ENCODE measurements at places on chromosomes 3 and 15. TPM values are rescaled to one million over a fixed set of nuclear protein-coding genes. Genes with fewer than 3 reads are reported as not detected.

GRCh38 chr15:36605604-36606263, 26.3 kb downstream of the CDIN1 start:
- DNase-seq = no peak

Gene TOPAZ1
- not detected for total RNA-seq

Gene CYFIP1
- 96.8 TPM for total RNA-seq

Gene ANKUB1
- total RNA-seq = not detected

DNA sequence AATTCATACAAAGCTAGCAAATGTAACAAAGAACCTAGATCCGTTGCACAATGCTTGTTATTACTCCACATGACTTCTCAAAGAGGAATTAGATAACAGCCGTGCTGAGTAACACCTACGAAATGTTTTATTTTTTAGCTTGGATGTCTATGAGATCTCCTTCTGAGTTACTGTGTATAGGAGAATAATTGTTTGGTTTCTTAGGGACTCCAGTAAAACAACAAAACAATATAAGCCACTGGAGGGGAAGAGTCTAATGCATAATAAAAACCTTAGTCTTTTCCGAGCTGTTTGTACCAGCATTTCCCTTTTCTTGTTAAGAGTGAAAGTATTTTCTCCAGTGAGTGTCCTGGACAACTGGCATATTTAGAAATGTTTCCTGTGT, 15.6 kb downstream of the SNAP23 start:
- DNase-seq = peak; percentile 19

DNA sequence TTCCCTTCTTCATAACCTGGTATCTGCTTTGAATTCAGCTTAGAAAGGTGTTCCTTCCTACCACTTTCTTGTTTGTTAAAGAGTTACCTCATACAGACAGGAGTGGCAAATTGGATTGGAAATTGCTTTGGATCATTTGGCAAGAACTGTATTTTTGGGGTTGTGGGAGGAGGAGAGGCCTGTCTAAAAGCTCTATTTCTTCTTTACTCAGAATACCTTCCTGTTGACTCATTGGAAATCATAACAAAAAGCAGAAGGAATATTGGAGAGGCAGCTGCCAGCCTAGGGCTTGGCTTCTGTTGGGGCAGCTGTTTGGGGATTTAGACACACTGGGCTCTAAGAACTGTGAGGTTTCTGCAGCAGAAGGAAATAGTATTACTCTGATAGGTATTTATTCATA, 14.2 kb downstream of the IQGAP1 start:
- DNase-seq = peak; percentile 94

DNA sequence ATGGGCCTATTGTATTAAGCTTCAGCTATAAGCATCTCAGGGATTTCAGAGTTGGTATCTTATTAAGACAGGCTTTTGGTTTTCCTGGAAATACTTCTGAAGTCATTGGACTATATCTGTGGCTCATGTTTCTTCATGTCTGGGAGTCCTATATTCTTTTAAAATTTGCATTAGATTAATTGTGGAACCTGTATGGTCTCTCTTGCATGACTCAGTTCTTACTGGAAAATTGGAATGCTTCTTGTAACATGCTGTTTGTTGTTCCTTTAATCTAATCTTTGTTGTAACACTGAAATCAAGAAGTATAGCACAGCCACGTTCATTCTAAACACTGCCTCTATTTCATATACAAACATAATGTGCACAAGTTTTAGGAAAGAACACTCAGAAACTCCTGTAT, 208.1 kb downstream of the RBMS3 start:
- DNase-seq = no peak

- no peak for DNase-seq
Observed at GRCh38 chr3:39469945-39470344, 2.5 kb downstream of the MOBP start.

- DNase-seq = no peak
Observed at GRCh38 chr3:173003471-173003870, 137.6 kb downstream of the SPATA16 start.

Gene TIMP4
- not detected for total RNA-seq

DNA sequence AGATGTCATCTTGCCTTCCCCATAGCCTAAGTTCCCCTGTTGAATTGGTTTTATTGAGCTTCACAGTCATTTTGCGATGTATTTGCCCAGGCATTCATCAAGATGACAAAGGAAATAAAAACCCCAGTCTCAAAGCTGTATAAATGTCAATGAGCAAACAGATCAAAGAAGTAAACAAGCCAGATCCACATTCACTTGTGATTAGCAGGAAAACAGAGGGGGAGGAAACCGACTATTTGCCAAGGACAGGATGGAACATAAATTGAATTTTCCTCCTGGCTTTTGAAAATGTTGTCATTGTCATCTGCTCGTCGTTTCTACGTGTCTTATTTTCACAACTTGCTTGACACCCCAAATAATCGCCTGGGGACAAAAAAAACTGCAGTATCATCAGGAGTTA, 83.5 kb downstream of the SV2B start:
- no peak for DNase-seq

Gene CRYGS
- total RNA-seq = 0.13 TPM
